ENCODE measurements at places on chromosomes 1 and 21. TPM values are rescaled to one million over a fixed set of nuclear protein-coding genes. Genes with fewer than 3 reads are reported as not detected.

FAM72C gene
- total RNA-seq, result 0.83 TPM

CROCC gene
- 7.2 TPM for total RNA-seq

KRTAP19-3 gene
- total RNA-seq, result not detected

CRYBG2 gene
- total RNA-seq, result not detected

KCNK2 gene
- 86.9 TPM for total RNA-seq

MTX1 gene
- total RNA-seq, result 67.2 TPM

LAMC1 gene
- 394 TPM for total RNA-seq

TEX38 gene
- not detected for total RNA-seq

- DNase-seq, result no peak
These were observed 161.2 kb downstream of the NPHP4 start for GRCh38 chr1:5830771-5831599.

GRCh38 chr1:101131239-101131843 lies 105.5 kb upstream of the S1PR1 start:
- no peak for DNase-seq

GRCh38 chr1:115726161-115726560 lies 42.4 kb downstream of the CASQ2 start:
- DNase-seq, result no peak

DNA sequence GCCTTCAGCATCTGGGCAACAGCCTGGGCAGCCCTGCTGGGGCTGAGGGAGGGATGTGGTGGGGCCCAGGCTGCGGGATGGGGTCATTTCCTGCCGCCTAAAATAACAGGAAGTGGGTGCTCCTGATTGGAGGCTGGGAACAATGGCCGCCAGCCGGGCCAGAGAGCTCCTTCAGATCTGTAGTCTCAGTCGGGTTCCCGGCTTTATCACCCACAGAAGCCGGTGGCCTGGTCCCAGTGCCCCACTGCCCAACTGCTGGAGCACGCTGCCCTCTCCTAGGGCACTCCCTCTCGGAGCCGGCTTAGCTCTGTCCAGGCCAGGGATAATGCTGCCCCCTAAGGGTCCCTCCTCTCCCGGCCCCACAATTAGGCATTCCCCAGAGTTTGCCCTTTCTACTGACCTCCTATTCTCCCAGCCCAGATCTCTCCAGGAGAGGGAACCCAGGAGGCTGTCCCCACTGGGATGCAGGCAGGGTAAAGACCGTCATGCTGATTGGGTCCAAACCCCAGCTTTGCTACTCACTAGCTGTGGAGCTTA lies 5.1 kb downstream of the MAP7D1 start:
- DNase-seq, result peak; percentile 71

- DNase-seq, result peak; percentile 96
These were observed 51.5 kb downstream of the PTPRF start for GRCh38 chr1:43582162-43582566.

DNA sequence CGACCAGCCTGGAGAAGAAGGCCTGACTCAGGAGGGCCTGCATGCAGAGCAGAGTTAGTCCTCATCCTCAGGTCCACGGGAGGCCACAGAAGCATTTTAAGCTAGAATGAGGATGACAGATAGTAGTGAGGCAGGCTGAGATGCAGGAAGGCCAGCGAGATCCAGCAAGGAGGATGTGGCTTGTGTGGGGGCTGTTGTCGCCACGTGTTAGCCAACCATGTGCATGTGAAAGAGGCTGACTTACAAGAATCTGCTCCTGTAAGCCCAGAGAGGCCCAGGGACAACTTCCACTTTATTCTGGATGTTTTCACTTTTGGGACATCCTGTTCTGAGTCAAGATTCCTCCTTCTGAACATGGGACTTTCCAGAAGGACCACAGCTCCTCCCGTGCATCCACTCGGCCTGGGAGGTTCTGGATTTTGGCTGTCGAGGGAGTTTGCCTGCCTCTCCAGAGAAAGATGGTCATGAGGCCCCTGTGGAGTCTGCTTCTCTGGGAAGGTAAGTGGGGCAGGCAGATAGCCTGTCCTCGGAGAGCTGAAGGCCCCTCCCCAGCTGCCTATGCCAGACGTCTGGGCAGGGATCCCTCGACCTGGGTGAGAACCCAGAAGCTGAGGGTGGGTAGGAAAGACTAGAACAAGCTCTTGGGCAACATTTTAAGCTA lies at the start of gene SLAMF8:
TSS of gene SLAMF8 (plus strand) at position 433 of the 661 bp plus-strand sequence. CDS start at position 459, 26 bp downstream.
- no peak for DNase-seq

GRCh38 chr1:40720493-40720892 lies 29.0 kb downstream of the NFYC start:
- no peak for DNase-seq

DNA sequence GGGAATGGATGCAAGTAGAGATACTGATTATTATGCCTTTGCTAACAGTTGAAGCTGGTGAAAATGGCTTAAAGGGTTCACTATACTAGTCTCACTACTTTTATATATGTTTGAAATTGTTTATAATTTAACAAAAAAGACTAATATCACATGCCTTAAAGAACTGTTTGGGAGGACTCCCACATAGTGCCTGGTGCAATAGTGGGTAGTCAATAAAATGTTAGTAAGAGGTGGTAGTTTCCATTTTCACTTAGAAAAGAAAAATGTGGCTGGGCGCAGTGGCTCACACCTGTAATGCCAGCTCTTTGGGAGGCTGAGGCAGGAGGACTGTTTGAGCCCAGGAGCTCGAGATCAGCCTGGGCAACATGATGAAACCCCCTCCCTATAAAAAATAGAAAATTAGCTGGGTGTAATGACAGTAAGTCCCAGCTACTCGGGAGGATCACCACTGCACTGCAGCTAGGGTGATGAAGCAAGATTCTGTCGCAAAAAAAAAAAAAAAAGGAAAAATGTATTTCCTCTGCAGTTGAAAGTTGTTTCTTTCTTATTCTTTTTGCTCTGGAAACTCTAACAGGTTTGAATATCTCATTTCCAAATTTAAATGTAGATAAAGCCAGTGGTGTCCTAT lies 24.5 kb downstream of the C21orf91 start:
- no peak for DNase-seq

- DNase-seq, result peak; percentile 72
These were observed 132.8 kb downstream of the SNX7 start for GRCh38 chr1:98794196-98794886.

DNA sequence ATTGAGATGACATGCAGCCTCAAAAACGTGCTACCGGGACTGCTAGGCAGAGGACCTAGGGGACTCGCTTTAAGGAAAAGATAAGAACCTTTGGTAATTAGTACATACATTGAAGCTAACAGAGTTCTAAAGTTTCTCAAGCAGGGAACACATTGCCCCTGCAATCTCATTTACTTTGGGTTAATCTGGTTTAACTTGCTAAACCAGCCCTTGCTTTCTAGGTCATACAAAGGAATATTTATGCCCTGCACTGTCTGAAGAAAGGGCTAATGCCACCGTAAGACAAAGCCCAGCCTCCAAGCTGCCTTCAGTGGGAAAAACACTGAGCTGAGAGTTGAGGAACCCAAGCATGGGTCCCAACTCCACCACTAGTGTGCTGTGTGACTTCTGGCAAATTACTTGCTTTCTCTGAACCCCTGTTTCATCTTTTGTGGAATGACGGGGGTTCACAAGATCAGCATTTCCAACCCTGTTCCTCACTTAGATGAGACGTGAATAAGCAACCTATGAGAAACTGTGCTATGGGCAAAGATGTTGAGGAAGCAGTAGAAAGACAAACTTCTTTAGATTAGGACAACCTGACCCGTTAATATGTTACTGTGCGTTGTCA lies 66.3 kb downstream of the VWA5B1 start:
- DNase-seq, result no peak

DNA sequence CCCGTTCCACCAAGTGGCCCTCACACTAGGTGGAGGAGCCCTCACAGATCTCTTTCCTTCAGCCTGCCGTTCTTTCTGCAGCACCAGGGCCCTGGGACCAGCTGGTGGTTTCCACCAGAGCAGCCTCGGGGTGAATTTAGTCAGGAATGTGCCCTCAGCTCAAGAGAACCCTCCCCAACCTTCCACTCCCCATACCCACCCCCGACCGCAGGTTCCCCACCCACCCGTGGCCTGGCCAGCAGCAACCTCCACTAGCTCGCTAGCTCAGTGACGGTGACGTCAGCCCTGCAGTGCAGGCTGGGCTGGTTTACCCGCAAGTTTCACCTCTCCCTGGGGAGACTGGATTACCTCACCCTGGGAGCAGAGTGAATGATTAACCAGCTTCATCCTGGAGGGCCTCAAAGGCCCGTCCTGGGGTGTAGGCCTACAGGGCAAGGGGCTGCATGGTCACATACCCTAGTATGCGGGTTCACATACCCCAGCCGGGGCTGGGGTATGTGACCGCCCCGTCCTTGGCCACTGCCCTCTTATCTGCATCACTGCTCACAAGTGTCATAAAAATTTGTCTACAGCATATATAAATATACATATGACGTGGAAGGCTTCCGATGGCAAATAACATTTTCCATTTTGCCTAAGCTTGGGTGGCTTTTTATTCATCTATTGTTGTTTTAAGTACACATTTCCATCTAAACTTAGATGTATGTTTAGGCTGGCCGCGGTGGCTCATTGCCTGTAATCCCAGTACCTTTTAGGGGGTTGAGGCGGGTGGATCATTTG lies 24.5 kb downstream of the ELF3 start:
- DNase-seq, result peak; percentile 96

GRCh38 chr1:111140680-111140967 lies 601 bp downstream of the CEPT1 start:
- DNase-seq, result peak; percentile 36

GRCh38 chr1:158691907-158692306 lies 5.4 kb upstream of the SPTA1 start:
- DNase-seq, result no peak

GRCh38 chr1:32111789-32112188 lies 3.9 kb downstream of the KPNA6 start:
- peak; percentile 38 for DNase-seq

DNA sequence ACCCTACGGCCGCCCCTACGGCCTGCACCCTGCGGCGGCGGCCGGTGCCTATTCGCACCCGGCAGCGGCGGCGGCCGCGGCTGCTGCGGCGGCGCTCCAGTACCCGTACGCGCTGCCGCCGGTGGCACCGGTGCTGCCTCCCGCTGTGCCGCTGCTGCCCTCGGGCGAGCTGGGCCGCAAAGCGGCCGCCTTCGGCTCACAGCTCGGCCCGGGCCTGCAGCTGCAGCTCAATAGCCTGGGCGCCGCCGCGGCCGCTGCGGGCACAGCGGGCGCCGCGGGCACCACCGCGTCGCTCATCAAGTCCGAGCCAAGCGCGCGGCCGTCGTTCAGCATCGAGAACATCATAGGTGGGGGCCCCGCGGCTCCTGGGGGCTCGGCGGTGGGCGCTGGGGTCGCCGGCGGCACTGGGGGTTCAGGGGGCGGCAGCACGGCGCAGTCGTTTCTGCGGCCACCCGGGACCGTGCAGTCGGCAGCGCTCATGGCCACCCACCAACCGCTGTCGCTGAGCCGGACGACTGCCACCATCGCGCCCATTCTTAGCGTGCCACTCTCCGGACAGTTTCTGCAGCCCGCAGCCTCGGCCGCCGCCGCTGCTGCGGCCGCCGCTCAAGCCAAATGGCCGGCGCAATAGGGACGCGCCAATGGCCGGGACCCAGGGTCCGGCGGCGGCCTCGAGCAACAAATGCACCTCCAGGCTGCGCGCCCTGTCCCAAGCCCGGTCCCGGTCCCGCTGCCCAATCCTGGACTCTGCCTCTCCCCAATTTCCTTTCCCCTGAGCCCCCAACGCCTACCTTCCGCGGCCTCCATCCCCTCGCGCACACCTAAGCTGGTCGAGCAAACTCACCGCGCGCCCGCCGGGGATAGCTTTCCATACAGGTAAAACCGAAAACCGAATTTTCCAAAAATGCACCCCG lies 1.8 kb downstream of the FOXD3 start:
- no peak for DNase-seq
